BJ (cell line): ENCODE measurements at places on chromosomes 3 and 15. TPM values are rescaled to one million over a fixed set of nuclear protein-coding genes. Genes with fewer than 3 reads are reported as not detected.

GRCh38 chr3:178451799-178452198 lies 84.4 kb upstream of the KCNMB2 start:
- no peak for DNase-seq

- DNase-seq, result no peak
Observed at GRCh38 chr15:67520321-67521028, 456 bp upstream of the C15orf61 start.

GRCh38 chr3:105359098-105359762 lies 7.5 kb upstream of the ALCAM start:
- no peak for DNase-seq

- no peak for DNase-seq
Observed at GRCh38 chr15:63887630-63888029, 53.9 kb upstream of the HERC1 start.

DNA sequence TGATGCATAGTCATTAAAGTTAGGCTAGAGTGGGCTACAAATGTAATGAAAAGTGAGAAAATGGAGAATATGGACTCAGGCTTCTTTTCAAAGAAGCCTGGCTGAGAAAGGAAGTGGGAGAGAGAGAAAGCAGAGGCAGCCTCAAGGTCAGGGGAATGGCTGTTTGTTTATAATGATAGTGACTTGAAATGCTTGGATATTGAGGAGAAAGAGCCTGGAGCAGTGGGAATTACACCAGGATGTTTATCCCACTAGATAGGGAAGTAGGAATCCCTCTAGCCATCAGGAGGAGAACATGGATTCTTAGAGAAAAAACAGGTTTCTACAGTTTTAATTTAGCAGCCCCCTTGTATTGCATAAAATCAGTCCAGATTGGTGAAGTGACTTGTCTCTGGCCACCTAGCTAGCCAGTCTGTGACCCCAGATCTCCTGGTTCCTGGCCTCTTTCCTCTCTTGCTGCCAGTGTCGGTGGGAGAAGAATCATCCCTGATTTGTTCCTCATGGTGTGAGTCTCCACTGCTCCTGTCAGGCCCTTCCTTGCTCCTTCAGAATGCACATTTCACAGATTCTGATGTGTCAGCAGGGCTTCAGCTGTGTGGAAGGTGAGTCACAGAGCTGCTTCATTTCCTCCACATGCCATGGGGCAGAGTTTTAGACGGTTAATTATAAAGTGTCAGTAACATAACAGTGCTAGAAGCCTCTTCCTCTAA lies 32.9 kb downstream of the SEMA6D start:
- DNase-seq, result peak; percentile 35

DNA sequence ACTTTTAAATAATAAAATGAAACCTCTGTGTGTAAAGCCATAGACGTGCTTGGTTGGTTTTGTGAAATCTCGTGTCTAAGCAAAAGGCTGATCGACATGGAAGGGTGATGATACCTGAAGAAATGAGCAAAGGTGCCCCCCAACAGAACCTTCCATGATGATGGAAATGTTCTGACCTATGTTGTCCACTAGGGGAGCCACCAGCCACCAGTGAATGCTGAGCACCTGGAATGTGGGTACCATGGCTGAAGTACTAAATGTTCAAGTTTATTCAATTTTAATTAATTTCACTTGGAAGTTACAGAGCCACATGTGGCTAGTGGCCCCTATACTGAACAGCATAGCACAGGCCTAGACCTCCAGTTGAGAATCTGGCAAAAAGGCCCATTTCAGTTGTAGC lies 158.8 kb downstream of the POLR2M start:
- DNase-seq, result no peak

DNA sequence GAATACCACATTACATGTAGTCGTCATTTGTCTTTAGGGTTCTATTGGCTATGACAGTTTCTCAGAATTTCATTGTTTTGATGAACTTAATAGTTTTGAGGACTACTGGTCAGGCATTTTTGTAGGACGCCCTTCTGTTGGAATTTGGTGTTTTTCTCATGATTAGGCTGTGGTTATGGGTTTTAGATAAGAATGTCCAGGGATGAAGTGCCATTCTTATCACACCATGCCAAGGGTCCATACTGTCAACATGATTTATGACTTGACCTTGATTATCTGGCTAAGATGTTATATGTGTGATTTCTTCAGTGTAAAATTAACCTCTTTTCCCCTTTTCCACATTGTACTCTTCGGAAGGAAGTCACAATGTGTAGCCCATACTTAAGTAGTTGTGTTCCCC lies 135.3 kb downstream of the DIPK2A start:
- DNase-seq, result no peak

DNA sequence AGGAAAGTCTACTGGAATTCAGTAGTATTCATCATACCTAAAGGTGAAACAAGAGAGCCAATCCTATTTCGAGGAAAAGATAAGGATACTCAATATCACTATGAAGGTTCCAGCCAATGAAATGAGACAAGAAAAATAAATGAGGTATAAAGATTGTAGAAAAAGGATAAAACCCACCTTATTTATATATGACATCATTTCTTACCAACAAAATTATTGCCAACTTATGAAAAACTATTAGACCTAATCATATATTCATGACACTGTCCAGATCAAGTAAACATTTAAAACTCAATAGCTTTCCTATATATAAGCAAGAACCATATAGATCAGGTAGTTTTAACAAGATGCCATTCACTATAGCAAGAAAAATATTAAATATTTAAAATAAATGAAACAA lies 110.4 kb upstream of the NR2E3 start:
- no peak for DNase-seq

DNA sequence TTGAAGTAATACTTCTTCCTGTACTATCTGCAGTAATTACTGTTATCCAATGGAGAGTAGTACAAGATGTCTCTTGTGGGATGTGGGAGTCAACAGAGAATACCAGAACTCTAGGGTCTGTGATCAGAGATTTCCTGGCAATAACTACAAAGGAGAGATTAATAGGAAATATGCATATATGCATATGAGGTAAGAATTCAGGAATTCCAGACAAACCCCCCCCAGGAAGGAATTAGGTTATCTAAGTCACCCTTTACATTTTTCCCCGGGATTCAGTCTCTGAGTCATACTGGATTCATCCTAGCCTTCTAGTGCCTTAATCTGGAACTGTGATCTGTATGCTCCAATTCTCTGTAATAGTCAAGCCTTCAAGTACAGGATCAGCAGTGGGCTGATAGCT lies 49.4 kb downstream of the GTF2E1 start:
- no peak for DNase-seq

GRCh38 chr3:7144697-7145308 lies 283.9 kb downstream of the GRM7 start:
- DNase-seq, result no peak

DNA sequence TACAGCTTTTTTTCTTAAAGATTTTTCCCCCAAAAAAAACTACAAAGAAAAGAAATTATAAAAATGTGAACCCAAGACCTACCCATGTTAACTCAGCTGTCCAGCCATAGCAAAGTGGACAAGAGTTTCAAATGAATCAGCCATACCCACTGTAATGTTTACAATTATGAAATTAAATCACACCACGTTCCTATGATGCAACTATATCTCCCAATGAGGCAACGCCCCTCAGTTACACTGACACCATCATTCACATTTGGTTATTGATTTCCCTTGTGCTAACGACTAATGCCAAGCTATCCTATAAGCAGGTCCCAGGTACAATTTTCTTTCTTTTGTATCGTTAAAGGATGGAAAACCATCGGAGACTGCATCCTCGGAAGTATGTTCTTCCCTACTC lies 115.1 kb upstream of the ICE2 start:
- DNase-seq, result no peak

DNA sequence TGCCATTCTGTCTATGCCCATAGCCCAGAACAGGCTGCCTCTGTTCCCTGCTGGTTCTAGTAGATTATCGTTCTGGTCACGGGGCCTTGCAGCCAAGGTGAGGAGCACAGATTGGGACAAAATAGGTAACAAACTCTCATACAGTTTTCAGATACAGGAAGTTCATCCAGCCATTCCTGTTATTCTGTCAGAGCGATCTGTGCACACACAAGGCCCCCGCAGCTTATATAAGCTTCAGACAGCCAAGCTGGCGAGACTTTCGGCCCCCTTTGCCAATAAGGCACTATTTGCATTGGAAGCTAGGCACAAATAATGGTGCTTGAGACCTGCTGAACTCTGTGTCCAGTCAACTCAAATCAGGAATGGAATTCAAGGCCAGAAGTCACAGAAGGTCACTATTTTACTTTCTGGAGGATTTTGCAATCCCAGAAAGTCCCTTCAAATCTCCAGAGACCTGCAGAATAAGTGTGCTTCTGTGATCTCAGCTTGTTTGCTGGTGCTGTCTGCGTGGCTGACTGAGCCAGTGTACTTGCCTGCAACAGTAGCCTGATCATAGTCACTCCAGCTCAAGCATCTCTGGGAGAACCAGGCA lies 69.4 kb downstream of the BFSP2 start:
- DNase-seq, result no peak

GRCh38 chr15:87829332-87830050 lies 427.0 kb downstream of the NTRK3 start:
- DNase-seq, result no peak

DNA sequence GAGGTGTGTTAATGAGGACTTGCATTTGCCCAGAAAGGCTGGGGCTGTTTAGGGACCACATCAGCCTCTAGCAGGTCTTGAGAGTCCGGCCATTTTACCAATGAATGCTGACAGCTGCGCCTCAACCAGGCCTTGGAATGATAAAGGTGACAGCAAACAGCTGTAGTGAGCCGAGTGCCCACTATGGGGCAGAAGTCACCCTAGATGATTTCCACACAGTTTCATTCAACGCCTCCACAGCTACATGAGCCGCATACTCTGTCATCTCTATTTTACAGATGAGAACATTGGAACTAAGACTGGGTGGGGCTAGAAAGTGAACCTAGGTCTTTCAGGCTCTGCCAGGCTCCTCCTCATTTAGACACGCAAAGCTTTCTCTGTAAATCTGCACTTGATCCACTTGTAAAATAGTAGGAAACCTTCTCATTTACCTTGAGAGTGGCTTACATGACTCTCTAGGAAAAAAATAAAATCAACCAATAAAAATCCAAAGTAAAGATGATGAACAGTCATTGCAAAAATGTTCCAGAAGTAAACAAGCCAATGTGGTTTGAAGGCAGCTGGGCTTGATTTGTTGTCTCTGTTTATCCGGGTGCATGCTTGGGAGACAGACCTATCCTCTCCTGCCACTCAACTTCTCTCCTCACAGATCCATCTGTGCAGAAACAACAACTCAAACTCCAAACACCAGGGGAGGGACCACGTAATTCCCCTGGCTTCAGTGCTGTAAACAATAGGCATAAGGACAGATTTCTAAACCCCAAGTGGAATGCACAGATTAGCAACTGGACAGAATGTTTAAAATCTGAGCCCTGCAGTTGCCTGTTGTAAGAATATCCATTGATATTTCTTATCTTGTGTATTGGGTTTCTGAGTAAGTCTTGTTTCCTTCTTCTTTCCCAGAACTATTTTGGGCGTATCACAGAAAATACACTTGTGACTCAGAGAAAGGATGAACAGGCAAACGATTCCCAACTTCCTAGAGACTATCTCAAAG lies 31.5 kb upstream of the LDHAL6B start:
- no peak for DNase-seq

DNA sequence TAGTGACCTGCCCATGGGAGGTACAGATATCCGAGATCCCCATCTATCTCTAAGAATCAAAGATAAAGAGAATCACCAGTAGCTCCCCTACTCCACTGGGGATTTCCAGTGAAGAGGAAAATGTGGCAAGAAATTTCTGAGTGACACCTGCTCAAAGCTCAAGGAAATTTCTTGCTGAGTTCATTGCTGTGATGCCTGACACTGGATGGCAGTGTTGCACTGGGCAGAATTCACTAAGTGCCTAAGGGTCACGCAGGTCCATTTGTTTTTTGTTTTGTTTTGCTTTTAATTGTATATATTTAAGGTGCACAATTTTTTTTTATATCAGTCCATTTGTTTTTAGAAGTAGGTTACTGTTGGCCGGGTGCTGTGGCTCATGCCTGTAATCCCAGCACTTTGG lies 109.5 kb upstream of the KCNAB1 start:
- DNase-seq, result no peak

GRCh38 chr15:36110659-36110993 lies 468.8 kb upstream of the CDIN1 start:
- no peak for DNase-seq

The NAALADL2 gene
- 3.6 and 8.1 TPM in 2 replicates for polyA plus RNA-seq

The ST8SIA2 gene
- polyA plus RNA-seq, result not detected in 2 replicates

The ANKRD34C gene
- not detected in 2 replicates for polyA plus RNA-seq

The GOLGA8R gene
- 1.1 and 1.4 TPM in 2 replicates for polyA plus RNA-seq

The FOXB1 gene
- polyA plus RNA-seq, result not detected in 2 replicates

The GATM gene
- 0.10 and 0.17 TPM in 2 replicates for polyA plus RNA-seq

The TSEN2 gene
- polyA plus RNA-seq, result 8.0 and 9.2 TPM in 2 replicates
